Right hindlimb (tissue), 1 donor: ENCODE measurements at places on chromosomes 5 and 9.

DNA sequence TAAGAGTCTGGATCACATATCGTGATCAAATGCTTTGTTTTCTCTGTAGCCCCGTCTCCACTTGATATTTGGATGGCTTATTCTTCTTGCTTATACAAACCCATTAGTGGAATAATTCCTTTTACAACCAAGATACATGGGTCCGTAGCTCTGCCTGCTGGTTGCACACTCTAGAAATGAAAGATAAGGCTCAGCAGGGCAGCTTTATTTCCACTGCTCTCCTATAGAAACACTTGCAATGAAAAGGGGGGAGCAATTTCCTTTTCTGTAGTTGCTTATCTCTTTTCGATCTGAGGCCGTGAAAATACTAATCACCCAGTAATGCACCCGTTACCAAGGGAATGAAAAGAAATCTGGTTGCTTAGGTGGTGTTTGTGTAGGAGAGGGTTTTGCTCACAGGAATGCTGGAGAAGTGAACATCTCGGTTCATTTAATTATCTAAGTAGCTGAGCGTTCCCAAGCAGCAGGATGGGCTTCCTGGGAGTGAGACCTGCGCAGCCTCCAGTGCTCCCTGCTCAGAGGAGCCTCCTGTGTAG is 131.7 kb downstream of the ADAMTS16 start:
- no peak for DNase-seq

DNA sequence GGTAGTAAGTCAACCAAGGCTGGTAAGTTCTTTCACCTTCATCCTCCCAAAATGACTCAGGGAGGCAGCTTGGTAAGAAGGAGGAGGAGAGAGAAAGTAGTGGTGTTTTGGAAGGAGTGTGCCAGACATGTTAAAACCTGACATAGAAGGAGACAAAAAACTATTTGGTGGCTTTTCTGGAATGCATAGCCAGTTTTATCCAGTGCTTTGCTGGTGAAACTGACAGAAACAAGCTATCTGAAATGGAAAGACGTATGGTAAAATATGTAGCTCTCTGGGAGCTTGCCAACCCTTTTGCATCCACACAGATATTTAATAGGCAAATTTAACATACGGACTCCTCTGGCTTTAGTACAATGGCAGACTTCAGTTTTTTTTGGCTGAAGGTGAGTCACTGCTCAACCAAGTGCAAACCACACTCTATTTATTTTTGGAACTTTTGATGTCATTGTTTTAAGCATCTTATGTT is 45.4 kb downstream of the RAB14 start:
- DNase-seq: no peak

DNA sequence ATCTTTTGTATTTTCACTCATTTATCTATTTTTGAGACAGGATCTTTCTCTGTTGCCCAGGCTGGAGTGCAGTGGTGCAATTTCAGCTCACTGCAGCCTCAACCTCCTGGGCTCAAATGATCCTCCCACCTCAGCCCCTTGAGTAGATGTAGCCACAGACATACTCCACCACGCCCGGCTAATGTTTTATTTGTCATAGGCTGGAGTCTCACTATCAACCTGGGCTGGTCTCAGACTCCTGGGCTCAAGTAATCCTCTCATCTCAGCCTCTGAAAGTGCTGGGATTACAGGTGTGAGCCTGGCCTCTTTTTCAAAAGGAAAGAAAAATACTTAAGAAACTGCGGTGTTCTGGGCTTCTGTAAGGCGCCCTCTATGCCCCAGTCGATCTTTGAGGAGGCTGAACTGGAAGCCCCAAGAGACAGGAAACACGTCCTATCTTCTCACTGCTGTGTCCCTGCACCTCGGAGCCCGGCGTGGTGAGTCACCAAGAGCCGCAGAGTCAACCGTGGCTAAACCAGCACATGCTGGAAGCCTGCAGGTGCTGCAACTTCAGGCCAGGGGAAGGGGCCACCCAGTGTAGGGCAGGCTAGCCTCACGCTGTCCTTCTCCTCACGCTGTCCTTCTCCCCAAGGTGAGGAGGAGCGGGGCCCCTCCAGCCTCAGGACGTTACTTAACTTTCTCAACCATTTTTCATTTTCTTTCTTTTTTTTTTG is 15.2 kb upstream of the LHX3 start:
- DNase-seq: no peak

- no peak for DNase-seq
Observed at GRCh38 chr5:124692324-124692723, 54.1 kb downstream of the ZNF608 start.
